ENCODE measurements at places on chromosomes 3 and 15.

DNA sequence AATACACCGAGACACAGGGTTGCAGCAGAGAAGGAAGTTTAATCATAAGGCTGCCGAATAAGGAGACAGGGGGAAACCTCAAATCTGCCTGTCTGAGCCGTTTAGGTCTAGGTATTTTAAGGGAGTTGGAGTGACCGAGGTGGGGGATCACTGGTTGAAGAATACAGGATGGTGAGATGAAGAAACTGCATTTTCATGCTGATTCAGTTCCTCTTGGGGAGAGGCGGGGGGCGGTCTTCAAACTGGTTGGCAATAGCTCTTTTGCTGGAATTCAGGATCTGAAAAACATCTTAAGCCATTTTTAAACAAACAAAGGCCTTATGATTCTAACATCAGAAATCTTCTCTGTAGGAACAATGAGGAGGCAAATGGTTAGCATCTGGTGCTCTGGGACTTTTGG is 699.5 kb upstream of the CFAP20DC start:
- no peak for DNase-seq

GRCh38 chr3:108662142-108662738 is 72.7 kb downstream of the DZIP3 start:
- no peak for DNase-seq

GRCh38 chr3:114714957-114715460 is 421.2 kb downstream of the TIGIT start:
- DNase-seq: no peak

DNA sequence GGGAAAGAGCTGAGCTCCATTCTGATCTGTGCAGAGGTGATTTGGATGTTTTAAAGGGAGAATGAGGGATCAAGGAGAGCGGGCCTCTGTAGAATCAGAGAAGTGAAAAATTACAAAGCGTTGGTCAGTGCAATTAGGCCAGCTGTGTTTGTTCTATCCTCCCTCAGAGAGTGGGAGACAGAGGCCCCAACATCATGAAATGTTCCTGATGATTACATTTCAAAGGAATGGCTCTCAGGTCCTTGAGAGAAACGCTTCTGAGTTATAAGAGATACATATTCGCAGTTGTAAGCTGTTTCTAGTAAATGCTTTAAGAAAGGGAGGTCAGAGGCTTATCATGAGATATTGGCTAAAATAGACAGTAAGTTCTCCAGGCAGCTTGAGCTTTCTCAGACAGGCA is 15.7 kb upstream of the CAND2 start:
- DNase-seq: no peak

GRCh38 chr3:90062016-90062415 is 954.6 kb downstream of the EPHA3 start:
- DNase-seq: no peak

DNA sequence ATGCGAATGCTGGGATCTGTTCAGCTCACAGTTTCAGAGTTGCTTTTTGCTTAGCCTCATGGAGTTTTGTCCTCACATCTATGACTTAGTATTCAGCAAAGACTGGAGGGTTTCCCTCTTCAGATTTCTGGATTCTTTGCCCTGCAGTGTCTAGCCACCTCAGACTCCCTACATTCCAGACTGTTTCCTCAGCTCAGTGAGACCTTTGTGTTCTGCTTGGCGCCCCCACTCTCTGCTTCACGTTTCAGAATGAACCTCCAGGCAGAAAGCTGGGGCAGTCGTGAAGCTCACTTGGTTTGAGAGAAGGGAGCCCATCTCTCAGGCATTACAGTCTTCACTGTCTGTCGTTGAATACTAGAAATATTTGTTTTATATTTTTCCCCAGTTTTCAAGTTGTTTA is 118.1 kb downstream of the CACNA1D start:
- no peak for DNase-seq

- no peak for DNase-seq
Measured at GRCh38 chr15:55846116-55846707, 103.3 kb upstream of the PRTG start.

DNA sequence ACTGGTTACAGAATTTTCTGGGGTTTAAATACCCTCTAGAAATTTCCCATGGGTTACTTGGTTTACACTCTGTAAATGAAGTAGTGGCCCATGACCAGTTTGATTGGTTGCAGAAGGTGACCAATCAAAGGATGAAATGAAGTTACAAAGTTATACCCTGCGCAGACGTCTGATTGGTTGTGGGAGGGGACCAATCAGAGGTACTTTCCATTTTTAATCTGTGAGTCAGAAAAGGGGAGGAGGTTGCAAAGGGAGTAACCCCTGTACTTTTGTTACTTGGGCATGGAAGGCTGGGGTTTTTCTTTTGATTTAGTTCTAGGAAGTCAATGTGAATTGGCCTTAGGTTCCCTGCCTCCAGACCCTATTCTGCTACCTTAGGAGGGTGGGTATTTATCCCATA is 18.7 kb upstream of the APH1B start:
- no peak for DNase-seq

- DNase-seq: no peak
Measured at GRCh38 chr3:56629451-56629850, 53.6 kb downstream of the TASOR start.

DNA sequence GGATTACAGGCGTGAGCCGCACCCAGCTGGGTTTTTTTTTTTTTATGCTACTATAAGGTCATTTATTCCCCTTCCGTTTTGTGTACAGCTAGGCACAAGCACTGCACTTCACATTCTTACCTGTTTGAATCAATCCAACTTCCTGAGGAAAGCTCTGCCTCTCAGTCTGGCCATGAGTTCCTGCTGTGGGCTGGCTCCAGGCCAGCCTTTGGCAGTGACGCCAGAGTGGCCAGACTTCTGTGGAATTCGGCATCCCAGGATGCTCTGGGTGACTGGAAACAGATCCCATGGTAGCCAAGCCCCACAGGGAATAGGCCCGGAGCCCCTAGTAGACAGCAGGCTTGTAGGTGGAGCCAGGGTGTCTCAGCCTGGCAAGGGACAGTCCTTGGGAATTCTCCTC is 21.5 kb upstream of the TIMP4 start:
- DNase-seq: no peak

DNA sequence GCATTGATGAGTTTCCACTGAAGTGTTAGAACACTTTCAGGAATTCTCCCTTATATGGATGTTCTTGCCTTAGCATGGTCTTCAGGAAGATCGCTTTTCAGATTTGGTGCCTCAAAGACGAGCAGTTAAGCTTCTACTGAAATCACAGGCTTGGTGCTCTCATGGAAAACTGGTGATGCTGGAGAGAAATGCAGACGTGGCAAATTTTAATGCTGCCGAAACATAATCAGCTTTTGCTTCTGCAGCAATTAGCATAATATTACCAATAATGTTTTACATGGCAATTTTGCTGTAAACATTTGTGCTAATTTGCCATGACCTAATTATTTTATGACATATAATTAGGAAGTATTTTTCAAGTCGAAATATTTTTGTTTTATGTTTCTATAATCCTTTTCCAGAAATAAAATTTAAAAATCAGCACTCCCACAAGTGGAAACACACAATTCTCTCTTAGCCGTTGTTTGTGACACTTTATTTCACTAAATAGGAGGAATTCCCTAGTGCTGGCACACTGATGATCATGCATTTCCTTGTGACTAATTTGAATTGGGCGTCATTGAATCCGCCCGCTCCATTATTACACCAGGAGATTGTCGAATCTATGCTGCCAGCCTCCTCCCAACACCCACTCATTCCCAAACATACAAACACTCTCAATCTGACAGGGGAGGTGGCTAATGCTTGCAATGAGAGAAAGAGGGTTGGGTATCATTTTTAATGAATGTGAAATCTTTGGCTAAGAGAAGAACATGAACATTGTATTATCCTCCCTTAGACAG is 506.8 kb upstream of the PPP2R3A start:
- DNase-seq: no peak

DNA sequence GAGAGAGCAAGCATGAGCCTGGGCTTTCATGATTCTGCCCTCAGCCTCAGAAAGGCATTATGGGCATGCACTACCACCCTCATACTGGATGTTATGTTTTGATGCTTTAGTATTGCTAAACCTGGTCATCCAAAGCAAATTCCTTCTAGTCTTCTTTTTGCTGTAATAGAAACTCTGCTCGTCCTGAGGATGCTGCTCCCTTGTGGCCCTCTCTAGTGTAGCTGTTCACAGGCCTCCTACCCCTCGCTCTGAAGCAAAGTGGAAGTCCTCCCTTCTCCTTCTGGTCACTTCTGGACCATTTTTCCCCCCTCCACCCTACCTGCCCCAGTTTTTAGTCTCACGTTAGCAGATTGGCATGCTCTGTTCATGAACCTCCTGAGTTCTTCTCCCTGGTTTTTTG is 22.9 kb upstream of the CCNL1 start:
- DNase-seq: no peak

GRCh38 chr15:84647726-84648125 is 6.4 kb downstream of the WDR73 start:
- DNase-seq: no peak

DNA sequence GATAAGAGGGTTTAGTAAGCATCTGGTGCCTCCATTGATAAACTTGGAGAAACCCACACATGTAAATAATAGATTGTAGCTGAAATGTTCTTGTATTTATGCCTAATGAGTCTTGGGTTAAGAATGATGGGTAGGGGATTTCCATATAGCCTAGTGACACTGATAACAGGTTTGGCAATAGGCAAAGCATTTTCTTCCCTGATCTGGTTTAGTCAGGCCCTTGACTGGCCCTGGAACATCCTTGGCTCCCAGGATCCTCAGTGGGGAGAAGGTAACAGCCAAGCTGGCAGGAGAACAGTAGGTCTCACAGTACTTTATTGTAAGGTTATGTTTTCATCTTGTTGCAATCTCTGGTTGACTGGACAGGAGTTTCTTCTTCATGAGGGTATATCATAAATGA is 228.4 kb downstream of the DIPK2A start:
- no peak for DNase-seq

DNA sequence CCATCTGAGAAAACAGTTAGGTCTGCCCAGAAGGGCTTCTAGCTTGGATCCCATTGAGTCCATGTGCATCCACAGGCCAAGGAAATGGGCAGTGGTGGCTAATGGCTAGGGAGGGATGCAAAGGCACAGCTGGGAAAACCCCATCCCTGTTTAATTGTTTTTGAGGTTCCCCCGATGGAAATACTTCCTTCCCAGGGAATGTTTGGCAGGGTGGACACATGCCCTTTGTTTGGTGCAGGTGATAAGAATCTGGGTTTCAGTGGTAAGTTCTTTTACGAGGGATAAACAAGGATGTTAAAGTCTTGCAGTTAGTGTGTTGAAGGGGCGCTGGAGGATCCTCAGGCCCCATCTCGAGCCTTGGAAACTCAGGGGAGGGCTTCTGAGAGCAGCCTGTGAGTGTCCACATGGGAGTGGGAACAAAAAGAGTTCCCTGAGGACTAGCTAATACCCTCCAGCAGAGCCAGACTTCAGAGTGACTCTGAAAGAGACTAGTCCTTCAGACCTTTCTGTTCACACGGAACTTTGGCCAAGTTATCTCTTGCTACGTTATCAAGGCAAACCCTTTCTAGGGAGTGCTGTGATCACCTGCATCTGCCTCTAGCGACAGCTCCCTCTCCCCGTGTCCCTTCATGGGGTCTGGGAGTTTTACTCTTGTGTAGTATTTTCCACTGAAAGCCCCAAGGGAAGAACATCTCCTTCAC is 17.4 kb downstream of the PTPRG start:
- DNase-seq: no peak

GRCh38 chr3:120926146-120926545 is 18.1 kb downstream of the STXBP5L start:
- DNase-seq: no peak

DNA sequence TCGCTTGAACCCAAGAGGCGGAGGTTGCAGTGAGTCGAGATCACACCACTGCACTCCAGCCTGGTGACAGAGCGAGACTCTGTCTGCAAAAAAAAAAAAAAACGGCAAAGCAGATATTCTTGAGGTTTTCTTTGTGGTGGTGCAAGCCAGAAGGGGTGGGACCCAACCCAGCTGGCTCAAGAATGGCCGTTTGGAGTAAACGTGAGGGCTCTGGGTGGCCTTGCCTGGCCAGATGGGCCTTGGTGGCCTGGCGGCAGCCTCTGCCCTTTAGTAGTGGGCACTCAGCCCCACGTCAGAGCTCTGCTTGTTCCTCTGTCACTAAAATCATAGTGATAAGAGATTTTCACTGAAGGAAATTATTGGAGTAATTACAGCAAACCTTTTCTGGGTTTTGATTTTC is 50.5 kb downstream of the ATP1B3 start:
- no peak for DNase-seq

- no peak for DNase-seq
Measured at GRCh38 chr15:45431511-45431910, 53.2 kb upstream of the GATM start.

GRCh38 chr3:149509526-149509925 is 35.0 kb downstream of the TM4SF4 start:
- no peak for DNase-seq

GRCh38 chr3:111571907-111572460 is 23.2 kb downstream of the ZBED2 start:
- peak; percentile 25 for DNase-seq

DNA sequence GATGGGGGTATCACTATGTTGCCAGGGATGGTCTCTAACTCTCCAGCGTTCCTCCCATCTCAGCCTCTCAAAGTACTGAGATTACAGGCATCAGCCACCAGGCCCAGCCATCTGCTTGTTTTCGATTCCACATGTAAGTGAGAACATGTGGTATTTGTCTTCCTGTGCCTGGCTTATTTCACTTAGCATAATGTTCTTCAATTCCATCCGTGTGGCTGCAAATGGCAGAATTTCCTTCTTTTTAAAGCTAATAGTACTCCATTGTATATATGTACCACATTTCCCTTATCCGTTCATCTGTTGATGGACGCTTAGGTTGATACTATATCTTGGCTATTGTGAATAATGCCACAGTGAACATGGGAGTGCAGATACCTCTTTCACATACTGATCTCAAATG is 70.6 kb downstream of the ASB7 start:
- no peak for DNase-seq

GRCh38 chr15:68795298-68795848 is 25.3 kb downstream of the ANP32A start:
- peak; percentile 24 for DNase-seq

- DNase-seq: no peak
Measured at GRCh38 chr15:25501828-25502446, 63.1 kb upstream of the UBE3A start.

DNA sequence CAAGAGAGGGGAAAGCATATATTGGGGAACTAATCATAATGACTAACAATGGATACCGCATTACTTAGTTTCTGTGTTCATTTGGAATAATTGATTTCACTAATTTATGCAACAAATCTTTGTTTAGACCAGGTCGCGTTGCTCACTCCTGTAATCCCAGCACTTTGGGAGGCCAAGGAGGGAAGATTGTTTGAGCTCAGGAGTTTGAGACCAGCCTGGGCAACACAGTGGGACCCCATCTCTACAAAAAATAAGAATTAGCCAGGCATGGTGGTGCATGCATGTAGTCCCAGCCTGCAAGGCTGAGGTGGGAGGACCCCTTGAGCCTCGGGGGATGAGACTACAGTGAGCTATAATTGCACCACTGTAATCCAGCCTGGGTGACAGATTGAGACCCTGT is 585.7 kb upstream of the CBLB start:
- no peak for DNase-seq

DNA sequence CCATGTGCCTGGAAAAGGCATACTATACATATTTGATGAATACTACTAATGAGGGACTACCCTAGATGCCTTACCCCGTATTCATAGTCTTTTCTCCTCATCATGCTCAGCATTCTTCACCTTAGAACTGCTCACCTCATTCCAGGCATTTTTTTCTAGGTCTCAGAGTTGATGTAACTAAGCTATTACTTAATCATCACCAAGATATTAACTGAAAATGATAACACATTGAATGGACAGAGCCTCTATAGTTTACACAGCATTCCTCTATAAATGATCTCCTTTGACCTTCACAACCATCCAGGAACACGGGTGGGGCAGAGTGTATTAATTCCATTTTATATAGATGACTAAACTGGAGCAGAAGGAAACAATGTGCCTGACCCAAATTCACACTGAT is 174.1 kb upstream of the DPH6 start:
- no peak for DNase-seq
